Stimulated activated CD4-positive, alpha-beta T cell treated with anti-CD3 and anti-CD28 coated beads, Interleukin-15, amount 100 ng/mL, for 1 hour (primary cell): ENCODE measurements at places on chromosomes 7 and 10.

GRCh38 chr10:123474700-123475099 lies 191.5 kb upstream of the GPR26 start:
- no peak for DNase-seq

DNA sequence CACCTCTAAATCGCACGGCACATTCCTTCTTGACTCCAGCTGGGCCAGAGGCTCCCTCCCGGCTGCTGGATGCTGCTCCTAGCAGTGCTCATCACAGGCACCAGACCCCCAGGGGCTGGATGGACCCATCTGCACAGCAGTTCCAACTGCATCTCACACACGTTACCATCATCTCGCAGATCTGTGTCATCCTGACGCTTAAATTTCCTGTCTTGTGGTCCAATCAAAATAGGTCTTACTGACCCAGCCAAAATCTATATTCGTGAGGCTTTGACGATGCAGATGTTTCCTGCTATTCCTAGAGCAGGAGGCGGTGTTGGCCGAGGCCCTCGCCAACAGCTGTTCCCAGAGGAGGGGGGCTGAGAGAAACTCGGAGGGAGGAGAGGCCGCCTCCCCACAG lies 108.0 kb downstream of the MKI67 start:
- no peak for DNase-seq

- DNase-seq = no peak
Observed at GRCh38 chr10:14656052-14656730, 118.5 kb downstream of the FAM107B start.

- no peak for DNase-seq
Observed at GRCh38 chr10:70849582-70850016, 33.9 kb downstream of the SGPL1 start.

DNA sequence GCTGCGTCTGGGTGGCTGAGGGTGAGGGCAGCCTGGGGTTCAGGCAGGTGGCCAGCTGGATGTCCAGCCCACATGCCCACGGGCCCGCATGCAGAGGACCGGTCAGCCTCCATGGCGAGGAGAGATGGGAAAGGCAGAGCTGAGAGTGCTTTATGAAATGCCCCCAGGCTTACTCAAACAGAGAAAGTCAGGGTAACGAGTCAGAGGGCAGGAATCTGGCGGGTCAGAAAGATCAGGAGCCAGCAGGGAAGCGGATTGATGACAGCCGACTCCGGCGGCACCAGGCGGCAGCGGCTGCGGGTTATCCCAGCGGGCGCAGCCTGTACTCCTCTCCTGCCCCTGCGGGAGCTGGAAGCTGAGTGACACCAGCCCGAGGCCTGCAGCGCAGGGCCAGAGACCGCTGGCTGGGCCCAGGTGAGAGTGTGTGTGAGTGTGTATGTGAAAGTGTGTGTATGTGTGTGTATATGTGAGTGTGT lies 13.4 kb downstream of the SLC13A4 start:
- DNase-seq = no peak

DNA sequence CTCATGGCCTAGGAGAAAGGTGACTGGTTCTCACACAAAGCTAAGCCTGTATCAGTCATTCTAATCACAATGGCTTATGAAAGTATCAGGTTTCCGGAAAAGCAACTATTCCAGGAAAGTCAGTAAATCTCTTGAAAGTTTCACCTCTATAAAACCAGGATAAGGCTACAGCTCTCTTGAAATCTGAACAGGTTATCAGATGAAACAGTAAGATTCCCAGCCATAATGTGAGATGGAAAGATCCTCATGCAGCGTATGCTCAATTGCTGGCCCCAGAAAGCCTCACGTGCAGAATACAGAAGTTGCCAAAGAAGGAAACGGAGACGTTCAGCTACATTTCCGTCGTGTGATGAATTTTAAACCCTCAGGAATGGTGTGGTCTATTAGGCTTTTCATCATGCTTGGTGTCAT lies 90.0 kb downstream of the PFKFB3 start:
- no peak for DNase-seq

GRCh38 chr7:816300-816750 lies 16.0 kb upstream of the SUN1 start:
- peak; percentile 94 for DNase-seq

GRCh38 chr10:77105761-77106221 lies 531.8 kb downstream of the KCNMA1 start:
- DNase-seq = no peak

DNA sequence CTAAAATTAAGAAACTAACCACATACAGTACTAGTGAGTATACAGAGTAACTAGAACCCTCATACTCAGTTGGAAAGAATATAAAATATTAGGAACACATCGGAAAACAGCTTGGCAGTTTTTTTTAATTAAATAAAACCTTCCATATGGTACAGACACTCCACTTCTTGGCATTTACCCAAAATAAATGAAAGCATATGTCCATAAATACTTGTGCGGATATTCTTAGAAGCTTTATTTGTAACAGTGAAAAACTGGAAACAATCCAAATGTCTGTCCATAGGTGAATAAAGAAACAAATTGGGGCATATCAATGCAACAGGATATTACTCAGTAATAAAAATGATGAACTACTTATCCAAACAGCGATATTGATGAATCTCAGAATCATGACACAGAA lies 410.0 kb downstream of the HTR7 start:
- no peak for DNase-seq

GRCh38 chr7:107292591-107292990 lies 123.8 kb downstream of the HBP1 start:
- DNase-seq = no peak

DNA sequence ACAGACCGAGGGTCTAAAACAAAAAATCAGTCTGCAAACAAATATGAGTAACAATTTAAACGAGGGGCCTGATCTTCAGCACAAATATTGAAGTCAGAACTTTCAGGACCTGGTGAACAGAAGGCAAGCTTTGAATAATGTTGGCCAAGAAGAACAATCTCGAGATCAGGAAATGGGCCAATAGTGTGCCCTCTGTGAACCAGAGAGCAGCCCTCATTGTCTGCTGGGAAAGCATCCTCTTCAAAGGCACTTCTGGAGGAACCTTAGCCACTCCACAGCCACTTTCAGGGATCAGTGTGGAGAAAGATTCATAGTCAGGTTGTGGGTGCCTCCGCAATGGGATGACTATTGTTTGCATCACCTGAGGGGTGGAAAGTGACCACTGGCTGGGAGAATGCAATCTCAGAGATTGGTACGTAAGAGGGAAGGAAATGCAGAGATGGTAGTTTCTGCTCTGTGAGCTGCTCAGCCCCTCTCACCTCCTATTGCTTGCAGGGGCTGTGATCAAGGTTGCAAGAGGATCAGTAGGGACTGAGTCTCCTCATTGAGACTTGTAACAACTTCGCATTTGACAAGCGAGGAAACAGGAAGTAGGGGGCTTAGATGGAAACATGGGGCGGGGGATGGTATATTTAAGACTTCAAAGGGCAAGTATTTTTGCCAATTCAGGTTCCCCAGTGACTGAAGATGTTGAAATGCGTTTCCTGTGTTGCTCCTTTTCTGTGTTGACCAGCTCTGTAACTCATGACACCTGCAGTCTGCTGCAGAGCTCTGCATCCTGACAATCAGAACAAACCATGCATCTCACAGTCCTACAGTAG lies 28.4 kb upstream of the IFRD1 start:
- no peak for DNase-seq

- DNase-seq = no peak
Observed at GRCh38 chr10:2978111-2978510, 89.2 kb upstream of the PFKP start.

DNA sequence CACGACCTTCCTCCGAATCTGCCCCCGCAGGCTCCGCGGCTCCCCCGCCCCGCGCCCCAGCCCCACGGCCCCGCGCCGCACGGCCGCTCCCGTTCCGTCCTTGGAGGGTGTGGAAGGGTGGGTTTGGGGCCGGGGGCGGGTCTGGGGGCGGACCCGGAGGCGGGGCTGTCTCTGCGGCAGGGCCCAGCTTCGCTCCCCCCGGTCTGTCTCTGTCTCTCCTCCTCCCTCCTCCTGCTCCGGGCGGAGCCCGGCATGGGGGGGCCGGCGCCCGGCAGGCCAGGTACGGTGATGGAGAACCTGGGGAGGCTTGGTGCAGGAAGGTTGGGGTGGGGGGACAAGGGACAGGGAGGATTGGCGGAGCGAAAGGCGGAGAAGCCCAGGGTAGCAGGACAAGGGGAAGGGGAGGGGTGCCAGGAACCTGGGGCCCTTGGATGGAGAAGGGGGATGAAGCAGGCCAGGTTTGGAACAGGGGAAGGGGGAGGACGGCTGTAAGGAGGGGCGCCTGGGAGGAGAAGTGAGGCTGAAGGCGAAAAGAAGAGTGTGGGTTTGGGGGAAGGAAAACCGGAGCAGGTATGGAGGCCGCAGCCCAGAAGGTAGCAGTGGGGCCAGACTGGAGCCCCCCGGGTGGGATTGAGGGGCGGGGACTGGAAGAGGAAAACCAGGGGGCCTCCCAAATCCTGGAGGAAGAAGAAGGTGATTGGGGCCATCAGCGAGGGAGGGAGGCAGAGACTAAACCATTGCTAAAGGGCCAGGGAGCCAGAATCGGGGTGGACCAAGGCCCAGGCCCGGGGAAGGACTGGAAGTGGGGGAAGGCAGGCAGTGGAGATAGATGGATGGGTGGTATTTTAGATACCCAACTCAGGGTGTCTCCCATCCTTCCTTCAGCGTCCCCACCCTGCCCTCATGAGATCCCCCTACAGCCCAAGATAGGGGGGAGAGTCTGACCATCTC lies at the start of gene NYAP1:
TSS of gene NYAP1 (plus strand) at position 206 of the 951 bp plus-strand sequence. CDS start 1,385 bp downstream, outside the sequence.
- DNase-seq = peak; percentile 34

DNA sequence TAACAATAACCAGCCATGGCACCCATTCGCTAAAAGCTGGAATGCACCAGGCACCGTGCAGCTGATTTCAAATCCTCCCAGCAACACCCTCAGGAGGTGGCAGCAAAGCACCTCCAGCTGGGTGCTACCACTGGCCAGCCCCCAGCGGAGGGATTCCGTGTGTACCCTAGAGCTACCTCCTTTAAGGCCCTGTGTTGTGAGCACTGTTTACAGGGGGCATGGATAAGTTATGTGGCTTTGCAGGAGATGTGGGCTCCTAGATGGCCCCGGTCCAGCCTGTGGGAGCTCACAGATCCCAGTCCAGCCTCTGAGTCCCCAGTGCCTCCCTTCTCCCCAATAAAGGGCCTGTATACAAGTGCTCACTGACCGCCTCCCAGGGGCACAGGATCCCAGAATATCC lies 27.1 kb downstream of the TNRC18 start:
- peak; percentile 30 for DNase-seq

DNA sequence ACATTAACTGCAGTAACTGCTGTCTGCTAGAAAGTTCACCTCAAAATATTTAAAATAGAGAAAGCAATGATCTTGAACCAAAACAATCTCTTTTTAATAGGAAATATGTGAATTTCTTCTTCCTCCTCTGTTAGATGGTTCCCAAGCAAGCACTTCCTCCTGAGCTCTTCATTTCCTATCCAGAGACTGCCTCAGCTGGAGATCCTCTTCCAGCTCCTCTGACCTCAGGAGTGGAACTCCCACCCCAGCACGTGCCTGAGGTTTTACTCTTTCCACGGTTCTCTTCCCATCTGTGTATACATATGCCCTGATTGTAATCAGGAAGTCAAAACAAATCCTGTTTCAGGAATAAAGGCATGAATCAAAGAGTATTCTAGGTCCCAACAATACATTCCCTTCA lies 5.6 kb downstream of the DENND11 start:
- DNase-seq = no peak

GRCh38 chr10:119862524-119862923 lies 10.1 kb downstream of the MCMBP start:
- no peak for DNase-seq

- DNase-seq = no peak
Observed at GRCh38 chr7:37249240-37249639, 199.4 kb downstream of the ELMO1 start.

- no peak for DNase-seq
Observed at GRCh38 chr7:129853661-129854268, 99.0 kb downstream of the UBE2H start.

DNA sequence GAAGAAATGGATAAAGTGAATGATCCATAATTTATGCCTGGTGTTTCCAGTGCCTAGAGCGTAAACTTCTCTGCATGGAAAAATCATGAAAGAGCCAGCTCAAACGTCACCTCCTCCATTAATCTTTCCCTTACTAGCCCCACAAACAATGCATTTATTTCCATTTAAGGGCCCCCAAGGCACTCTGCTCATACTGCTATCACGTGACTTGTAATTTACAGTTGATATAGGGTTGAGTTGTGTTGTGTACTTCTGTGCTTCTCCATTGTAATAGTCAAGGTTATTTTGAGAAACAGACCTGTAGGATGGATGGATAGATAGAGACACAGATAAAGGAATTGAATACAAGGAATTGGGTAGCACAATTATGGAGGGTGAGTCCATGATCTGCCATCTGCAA lies 1034.7 kb upstream of the GHITM start:
- DNase-seq = no peak

DNA sequence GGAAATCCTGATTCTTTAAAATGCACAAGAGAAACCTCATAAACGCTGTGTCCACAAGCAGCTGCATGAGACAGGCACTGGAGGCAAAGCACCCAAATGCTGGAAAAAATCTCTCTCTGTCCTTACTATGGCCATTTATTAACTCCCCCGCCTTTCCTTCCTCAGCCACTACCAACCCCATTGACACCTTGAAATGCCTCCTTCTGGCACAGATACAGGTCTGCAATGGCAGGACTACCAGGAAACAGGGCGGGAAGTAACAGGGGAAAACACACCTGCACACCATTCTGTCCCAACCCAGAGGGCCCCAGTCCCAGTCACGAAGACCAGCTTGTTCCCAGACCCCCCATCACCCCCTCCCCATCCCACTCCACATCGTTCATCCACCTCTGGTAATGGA lies 224.3 kb downstream of the PARD3 start:
- DNase-seq = no peak

DNA sequence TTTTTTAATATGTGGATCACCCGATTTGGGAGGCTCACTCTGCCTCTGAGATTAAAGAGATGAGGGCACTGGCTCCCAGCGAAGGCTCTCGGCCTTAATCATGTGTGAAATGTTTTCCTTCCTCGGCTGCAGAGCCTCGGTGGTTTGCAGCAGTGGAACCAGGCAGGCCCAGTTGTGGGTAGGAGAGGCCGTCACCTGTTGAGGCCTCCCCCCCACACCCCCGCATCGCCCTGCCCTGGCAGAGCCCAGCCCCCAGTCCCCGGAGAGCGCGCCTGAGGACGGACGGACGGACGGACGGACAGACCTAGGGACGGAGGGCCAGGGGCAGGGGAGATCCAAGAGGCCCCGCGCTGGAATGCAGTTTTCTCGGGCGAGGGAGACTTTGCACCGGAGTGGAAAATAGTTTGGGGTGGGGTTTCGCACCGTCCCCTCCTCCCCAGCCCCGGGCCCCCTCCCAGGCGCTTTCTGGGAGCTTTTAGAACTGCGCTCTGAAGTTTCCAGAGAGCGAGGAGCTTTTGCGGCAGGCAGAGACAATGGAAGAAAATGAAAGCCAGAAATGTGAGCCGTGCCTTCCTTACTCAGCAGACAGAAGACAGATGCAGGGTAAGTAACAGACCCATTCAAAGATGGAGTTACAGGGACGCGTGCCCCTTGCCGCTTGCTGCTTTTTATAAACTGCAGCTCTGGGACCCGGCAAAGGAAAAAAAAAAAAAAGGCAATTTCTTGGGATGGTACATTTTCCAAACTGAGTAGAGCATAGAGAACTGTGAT lies at the start of gene KIAA1217:
TSS of gene KIAA1217 (plus strand) at position 478 of the 771 bp plus-strand sequence. CDS start at position 534, 56 bp downstream.
- DNase-seq = no peak

- no peak for DNase-seq
Observed at GRCh38 chr10:103724771-103725170, 130.6 kb downstream of the SH3PXD2A start.

- DNase-seq = no peak
Observed at GRCh38 chr7:118759921-118760320, 535.4 kb downstream of the ANKRD7 start.
